Nasal cavity respiratory epithelium epithelial cell of viscerocranial mucosa (primary cell): ENCODE measurements at places on chromosomes 4 and X. TPM values are rescaled to one million over a fixed set of nuclear protein-coding genes. Genes with fewer than 3 reads are reported as not detected.

GALNTL6 gene
- total RNA-seq: under 0.01 TPM in 1 of 2 replicates, not detected in the other

PDLIM3 gene
- total RNA-seq: 0.68 and 0.71 TPM in 2 replicates

PYURF gene
- total RNA-seq: 74.0 and 106 TPM in 2 replicates

ESX1 gene
- not detected in 2 replicates for total RNA-seq

USP17L25 gene
- total RNA-seq: not detected in 2 replicates

ARMCX5 gene
- 17.8 and 21.1 TPM in 2 replicates for total RNA-seq

EBP gene
- total RNA-seq: 71.2 and 103 TPM in 2 replicates

BEND2 gene
- total RNA-seq: not detected in 2 replicates

PTCHD1 gene
- under 0.01 TPM in 1 of 2 replicates, not detected in the other for total RNA-seq

MAGEA9B gene
- total RNA-seq: not detected in 2 replicates

MAP3K15 gene
- not detected in 2 replicates for total RNA-seq

NEIL3 gene
- total RNA-seq: 0.43 and 1.4 TPM in 2 replicates

CSN1S1 gene
- total RNA-seq: not detected in 2 replicates

FOXP3 gene
- total RNA-seq: 0.14 TPM in 1 of 2 replicates, not detected in the other

NRK gene
- under 0.01 TPM in 1 of 2 replicates, not detected in the other for total RNA-seq

ATOH1 gene
- not detected in 2 replicates for total RNA-seq

GIMD1 gene
- not detected in 2 replicates for total RNA-seq

CXorf38 gene
- 10.9 and 12.3 TPM in 2 replicates for total RNA-seq

GPR78 gene
- 0.07 TPM in 1 of 2 replicates, not detected in the other for total RNA-seq

DCAF4L1 gene
- 0.34 and 0.36 TPM in 2 replicates for total RNA-seq

SLITRK4 gene
- under 0.01 TPM in 1 of 2 replicates, not detected in the other for total RNA-seq

ODAPH gene
- not detected in 2 replicates for total RNA-seq

DAPP1 gene
- 95.5 and 99.1 TPM in 2 replicates for total RNA-seq

SCRG1 gene
- not detected in 2 replicates for total RNA-seq

RIPPLY1 gene
- total RNA-seq: not detected in 2 replicates

MGAT4D gene
- total RNA-seq: not detected in 2 replicates

ARX gene
- not detected in 2 replicates for total RNA-seq

CDX4 gene
- total RNA-seq: not detected in 2 replicates

IL21 gene
- total RNA-seq: not detected in 2 replicates

JAKMIP1 gene
- total RNA-seq: not detected in 2 replicates

NUDT11 gene
- total RNA-seq: 5.5 TPM in 2 replicates

TEC gene
- 1.4 and 1.6 TPM in 2 replicates for total RNA-seq

ADGRG4 gene
- not detected in 2 replicates for total RNA-seq

TCEAL9 gene
- 59.6 and 61.9 TPM in 2 replicates for total RNA-seq

KDR gene
- total RNA-seq: 0.43 TPM in 1 of 2 replicates, not detected in the other

SSX3 gene
- not detected in 2 replicates for total RNA-seq

TGIF2LX gene
- not detected in 2 replicates for total RNA-seq
